ENCODE measurements at places on chromosomes 12 and 14.

GRCh38 chr14:39320318-39320717, 86.6 kb downstream of the MIA2 start:
- no peak for DNase-seq

DNA sequence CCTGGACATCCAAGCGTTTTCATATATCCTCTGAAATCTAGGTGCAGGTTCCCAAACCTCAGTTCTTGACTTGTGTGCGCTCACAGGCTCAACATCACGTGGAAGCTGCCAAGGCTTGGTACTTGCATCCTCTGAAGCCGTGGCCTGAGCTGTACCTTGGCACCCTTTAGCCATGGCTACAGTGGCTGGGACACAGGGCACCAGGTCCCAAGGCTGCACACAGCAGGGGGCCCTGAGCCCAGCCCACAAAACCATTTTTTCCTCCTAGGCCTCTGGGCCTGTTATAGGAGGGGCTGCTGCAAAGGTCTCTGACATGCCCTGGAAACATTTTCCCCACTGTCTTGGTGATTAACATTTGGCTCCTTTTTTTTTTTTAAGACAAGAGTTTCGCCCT, 11.6 kb upstream of the FAM177A1 start:
- DNase-seq: peak; percentile 35

DNA sequence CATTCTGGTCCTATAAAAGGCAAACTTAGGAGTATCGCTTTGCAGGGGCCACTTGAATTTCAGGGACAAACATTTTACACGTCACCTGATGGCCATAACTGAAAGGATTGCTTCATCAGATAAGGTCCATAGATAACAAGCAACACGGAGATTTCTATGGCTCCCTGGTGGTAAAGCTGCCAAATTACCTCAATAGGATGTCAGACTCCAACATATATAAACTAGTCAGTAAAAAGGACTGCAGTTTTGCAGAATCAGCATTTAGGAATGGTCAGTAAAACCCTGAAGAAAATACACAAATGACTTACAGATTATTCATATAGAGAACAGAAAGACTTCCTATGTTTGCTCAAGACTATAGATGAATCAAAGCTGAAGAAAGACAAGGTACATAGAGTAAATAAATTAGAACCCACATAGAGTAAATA, 66.1 kb upstream of the GRIP1 start:
- DNase-seq: no peak

DNA sequence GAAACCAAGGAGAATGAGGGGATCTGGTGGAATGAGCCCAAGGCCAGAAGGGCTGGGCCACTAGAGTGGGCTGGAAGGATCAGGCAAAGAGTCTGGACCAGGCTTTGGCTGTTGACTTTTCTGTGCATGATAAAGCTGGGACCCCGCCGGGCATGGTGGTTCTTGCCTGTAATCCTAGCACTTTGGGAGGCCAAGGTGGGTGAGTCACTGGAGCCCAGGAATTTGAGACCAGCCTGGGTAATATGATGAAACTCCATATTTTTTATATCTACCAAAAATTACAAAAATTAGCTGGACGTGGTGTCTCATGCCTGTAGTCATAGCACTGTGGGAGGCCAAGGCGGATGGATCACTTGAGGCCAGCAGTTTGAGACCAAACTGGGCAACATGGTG, 393 bp upstream of the KLHL33 start:
- no peak for DNase-seq

DNA sequence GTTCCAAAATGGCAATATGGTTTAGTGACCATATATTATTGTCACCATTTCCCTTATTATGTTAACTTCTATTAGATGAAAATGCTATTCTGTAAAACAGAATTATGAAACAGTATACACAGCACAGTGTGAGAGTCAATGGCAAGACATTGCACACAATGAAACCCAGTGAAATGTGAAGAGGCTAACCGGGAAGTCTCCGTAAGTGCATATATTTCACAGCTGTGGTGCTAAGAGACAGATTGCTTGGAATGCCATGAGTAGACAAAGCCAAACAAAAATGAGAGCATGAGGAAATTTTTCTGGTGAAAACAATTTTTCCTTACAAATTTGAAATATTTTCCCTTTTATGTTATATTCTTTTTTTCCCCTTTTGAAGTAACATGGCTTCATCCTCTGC, 49.4 kb downstream of the DYRK2 start:
- DNase-seq: no peak

DNA sequence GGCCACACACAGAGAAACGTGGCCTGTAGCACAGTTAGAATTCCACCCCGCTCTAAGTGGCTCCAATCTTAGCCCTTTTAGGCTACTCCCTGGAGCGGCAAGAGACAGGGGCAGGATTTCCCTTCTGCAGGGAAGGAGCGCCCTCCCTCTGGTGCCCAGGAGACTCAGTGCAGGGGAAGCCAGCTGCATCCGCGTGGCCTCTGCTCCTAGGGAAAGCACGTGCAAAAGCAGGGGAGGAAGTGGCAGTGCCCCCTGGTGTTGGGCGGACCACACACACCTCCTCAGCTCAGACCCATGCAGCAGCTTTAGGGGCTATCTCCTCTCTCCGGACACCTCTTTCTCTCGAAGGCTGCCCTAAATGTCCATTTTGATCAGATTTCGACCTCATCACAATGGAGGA, 50.0 kb downstream of the SPRING1 start:
- DNase-seq: peak; percentile 79

DNA sequence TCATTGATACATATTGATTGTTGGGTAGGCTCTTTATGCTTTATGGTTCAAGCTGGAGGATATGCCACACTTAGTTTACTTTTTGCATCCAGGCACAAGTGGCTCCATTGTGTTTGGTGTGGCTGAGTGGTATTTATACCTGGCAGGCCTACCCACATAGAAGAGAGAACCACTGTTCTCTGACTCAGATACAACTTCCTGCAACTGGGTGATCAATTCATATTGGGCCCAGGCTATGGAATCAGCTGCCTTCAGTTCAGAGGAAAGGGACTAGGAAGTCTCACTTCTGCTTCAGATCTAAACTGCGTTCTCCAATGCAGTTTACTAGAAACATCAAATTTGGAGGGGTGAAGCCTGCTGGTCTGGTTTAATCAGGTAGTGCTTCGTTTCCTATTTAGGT, 49.8 kb upstream of the LRRK2 start:
- DNase-seq: no peak

DNA sequence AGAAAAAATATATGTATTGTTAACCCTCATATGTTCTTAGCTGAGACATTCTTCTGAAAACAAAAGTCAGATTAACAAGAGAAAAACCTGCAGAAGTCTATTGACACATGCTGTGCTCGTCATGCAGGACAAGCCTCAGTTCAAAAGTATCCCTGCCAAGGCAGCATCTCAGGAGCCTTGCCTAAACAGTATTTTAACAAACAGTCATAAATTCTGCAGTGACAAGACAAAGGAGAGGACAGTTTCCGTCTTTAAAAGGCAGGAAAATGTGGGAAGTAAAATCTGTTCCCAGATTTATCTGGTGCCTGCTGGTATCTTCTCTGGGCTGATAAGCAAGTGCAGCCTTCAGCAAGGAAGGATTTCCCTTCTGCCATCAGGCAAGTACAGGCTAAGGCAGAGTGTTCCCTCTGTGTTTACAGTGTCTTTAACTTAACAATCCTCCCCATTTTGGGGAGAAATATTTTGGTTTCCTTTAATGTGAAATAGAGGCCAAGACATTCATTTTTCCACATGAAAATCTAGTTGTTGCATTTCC, 480.2 kb upstream of the CCDC196 start:
- DNase-seq: no peak

DNA sequence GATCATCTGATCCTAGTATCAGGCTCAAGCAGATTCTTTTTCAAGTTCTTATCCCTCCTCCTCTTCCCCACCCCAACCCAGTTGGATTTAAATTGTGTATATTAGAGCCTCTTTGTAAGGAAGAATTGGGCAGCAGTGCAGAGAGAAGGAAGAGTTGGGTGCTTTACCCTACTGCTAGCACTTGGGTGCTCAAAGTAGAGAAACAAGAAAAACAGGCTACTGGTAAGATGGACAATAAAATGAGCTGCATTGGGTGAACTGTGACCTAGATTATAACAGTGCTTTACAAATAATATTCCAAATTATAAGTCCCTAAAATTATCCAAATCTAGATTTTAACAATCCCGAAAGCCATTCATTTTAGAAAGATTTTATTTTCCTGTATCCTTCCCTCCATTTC, 363.4 kb upstream of the GARIN6 start:
- DNase-seq: no peak

- no peak for DNase-seq
These were observed 13.6 kb upstream of the TMED10 start for GRCh38 chr14:75190023-75190422.
